ENCODE measurements at places on chromosomes 5 and 9.

- DNase-seq, result peak; percentile 35
These were observed 71.9 kb upstream of the RANBP3L start for GRCh38 chr5:36373527-36374086.

DNA sequence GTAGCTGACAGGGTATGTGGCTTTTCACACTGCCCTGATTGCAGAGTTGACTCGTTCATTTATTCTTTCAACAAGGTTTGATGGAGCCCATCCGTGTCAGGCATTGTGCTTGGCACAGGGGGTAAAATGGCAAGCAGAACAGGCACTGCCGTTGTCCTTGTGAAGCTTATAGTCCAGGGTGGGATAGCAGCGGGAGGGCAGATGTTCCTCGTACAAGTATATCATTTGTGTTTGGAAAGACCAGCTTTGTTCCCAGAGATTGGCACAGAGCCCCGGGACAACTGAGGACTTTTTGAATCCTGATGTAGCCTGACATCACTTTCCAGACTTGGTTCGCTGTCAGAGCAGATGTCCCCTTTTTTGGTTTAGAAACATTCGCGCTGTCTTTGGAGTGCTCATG, 50.9 kb downstream of the MVB12B start:
- DNase-seq, result no peak

GRCh38 chr9:38240051-38240450, 152.5 kb upstream of the ALDH1B1 start:
- no peak for DNase-seq

DNA sequence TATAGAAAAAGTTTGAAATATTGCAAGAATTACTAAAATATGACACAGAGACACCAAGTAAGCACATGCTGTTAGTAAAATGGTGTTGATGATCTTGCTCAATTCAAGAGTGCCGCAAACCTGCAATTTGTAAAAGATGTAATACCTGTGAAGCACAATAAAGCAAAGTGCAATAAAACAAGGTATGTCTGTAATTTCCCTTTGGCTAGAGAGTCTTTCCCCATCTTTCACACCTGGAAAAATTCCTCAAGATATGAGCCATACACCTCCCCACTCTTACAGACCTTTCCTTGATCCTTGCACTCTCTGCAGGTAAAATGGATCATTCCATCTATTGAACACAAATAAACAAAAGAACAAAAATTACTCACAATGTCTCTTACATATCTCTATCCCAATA, 597.8 kb downstream of the EFNA5 start:
- no peak for DNase-seq

GRCh38 chr9:73565833-73566465, 414.3 kb downstream of the ANXA1 start:
- DNase-seq, result peak; percentile 71

- peak; percentile 78 for DNase-seq
These were observed 12.0 kb downstream of the FOXD1 start for GRCh38 chr5:73436535-73437100.

GRCh38 chr5:173411791-173412555, 83.8 kb upstream of the STC2 start:
- no peak for DNase-seq

DNA sequence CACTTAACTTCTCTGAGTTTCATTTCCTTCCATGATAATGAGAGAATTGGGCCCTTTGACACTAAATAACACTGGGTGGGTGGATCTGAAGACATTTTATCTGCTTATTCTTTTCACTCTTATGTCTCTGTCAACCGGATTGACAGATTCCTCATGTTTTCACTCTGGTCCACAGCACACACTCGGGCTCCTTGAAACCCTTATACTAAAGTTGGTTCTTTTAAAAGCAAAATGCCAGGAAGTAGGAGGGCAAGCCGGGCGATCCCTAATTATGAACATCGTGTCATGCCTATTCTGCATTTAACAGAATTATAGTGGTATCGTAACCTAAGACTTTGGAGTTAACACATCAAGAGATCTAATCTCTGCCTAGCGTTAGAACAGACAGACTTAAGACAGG, 28.2 kb upstream of the CREBRF start:
- DNase-seq, result no peak

DNA sequence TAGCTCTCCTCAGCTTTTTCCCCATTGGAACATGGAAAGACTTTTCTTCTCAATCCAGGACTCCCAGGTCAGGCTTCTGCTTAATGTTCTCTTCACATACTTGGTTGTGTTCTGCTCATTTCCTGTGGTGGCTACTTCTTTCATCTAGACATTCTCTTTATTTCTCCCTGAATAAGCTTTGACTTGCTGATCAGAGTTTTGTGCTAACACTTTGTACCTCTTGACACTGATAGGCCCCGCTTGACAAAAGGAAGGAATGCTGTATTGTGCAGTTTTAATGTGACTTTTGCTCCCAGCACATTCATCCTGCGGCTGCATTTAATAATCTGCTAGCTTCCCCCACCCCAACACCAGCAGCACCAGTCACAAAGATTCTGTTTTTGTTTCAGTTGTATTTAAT, 90.9 kb upstream of the MINAR2 start:
- no peak for DNase-seq

DNA sequence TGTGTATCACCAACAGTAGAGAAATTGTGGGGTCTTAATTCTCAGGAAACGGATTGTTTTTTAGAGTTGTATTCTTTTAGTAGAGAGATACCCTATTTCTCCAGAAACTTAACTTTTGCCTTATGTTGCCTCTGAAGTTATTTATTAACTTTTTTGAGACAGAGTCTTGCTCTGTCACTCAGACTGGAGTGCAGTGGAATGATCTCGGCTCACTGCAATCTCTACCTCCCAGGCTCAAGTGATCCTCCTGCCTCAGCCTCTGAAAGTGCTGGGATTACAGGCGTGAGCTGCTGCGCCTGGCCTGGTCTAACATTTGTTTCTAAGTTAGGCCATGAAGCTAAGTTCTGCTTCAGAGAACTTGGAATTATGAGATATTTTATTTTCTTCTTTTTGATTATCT, 75.0 kb downstream of the CFAP95 start:
- peak; percentile 23 for DNase-seq

DNA sequence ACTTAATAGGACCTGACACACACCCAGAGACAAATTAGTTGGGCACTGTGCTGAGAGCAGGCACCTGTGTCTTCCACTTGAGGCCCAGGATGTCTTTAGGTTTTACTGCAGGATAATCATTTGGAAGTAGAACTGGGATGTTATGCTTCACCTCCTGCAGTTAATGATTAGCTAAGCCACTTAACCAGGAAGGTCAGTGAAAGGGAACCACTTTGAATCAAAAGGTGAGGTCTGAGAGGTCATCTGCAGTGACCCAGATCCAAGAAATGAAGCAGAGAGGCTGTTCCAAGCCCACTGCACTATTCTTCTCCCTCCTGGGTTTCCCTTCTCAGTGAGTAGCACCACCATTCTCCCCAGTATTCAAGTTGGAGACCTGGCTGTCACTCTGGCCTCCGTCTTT, 110.5 kb downstream of the SNX18 start:
- DNase-seq, result peak; percentile 93

- peak; percentile 88 for DNase-seq
These were observed 100.5 kb upstream of the NMUR2 start for GRCh38 chr5:152505442-152506042.

- peak; percentile 15 for DNase-seq
These were observed 79.0 kb downstream of the PRLR start for GRCh38 chr5:35151146-35151920.
